ENCODE measurements at places on chromosomes 6 and 20.

DNA sequence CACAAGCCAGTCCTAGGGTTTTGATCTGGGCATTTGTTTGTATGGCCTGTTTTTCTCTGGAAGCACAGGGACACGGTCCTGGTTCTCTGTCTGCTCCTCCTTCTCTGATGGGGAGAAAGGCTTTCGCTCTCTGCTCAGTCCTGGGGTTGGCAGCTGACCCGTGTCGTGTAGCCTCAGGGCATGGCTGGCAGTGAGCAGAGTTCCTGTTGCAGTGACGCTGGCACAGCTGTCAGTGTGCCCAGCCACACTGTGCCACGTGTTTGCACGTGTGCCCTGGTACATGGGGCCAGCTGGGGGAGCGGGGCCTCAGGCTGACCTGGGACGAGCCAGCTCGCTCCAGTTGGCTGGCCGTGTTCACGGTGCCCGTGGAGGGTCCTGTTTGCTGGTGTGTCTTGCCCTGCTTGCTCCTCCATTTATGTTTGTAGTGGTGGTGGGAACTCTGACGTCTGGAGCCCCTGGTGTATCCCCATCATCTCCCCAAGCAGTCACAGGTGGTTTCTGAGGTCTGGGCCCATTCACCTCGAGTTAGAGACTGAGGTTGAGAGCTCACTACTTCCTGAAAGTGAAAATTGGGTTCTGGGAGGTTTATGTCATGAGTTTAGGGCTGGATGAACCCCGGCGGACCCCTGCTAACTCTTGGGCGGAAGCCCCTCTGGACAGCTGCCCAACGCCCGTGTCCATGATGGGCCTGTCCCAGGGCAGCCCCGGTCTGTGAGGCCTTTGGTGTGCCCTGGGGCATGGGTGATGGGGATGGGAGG is 10.2 kb upstream of the DNAJC5 start:
- DNase-seq: no peak

DNA sequence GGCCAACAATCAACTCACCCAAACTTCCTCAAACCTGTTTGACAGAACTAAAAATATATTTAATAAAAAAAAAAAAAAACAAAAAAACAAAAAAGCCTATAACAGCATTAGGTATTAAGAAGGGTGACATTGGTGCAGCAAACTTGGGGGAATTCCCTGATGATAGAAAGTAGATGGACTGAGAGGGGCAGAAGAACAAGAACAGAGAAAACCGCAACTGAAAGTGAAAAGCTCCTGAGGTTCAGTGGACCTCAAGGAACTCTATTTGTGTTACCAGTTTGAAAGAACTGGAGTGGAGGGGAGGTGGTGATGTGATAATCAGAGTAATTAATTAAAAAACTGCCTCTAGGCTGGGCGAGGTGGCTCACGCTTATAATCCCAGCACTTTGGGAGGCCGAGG is 53.8 kb downstream of the MACROD2 start:
- DNase-seq: no peak

- no peak for DNase-seq
These were observed 350.9 kb downstream of the SMOC2 start for GRCh38 chr6:168791917-168792316.

- no peak for DNase-seq
These were observed 340.4 kb downstream of the TPBG start for GRCh38 chr6:82704045-82704444.

- no peak for DNase-seq
These were observed 28.4 kb downstream of the LHFPL5 start for GRCh38 chr6:35833536-35833935.

DNA sequence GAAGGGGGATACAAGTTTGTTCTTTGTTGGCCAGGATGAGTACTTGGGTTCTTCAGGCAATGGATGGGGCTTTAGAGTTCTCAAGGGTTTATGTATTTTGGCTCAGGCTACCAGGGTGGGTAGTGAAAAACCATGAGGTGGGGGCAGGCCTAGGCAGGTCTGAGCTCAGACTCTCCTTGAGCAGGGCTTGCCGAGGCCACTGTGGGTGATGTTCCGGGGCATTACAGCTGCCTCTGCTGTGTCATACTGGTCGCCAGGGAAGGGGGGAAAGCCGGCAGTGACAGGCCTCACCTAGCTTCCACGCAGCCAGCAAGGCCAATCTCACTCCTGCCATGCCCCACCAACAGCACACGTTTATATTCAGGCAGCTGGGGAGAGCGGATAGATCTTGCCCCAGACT is 79.6 kb downstream of the BCKDHB start:
- no peak for DNase-seq

DNA sequence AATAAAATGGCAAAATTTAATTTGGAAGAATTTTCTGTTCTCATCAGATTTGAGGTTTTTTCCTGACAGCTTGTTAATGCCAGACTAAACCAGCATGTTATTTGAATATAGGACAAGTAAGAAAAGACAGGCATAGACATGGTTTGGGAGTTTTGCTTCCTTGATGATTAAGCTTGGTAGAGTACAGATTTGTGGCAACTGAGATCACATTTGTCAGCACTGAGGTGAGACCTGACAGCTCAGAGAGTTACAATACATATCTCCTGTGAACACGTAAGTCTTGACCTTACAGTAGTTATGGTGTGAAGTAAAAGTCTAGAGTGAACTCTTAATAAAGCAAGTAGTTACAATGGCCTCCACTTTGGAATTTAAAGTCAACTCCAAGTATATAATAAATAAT is 34.5 kb downstream of the CENPW start:
- DNase-seq: no peak

GRCh38 chr6:105836379-105836778 is 249.8 kb upstream of the PRDM1 start:
- no peak for DNase-seq

- DNase-seq: no peak
These were observed 126.7 kb upstream of the MLIP start for GRCh38 chr6:53984581-53984980.

DNA sequence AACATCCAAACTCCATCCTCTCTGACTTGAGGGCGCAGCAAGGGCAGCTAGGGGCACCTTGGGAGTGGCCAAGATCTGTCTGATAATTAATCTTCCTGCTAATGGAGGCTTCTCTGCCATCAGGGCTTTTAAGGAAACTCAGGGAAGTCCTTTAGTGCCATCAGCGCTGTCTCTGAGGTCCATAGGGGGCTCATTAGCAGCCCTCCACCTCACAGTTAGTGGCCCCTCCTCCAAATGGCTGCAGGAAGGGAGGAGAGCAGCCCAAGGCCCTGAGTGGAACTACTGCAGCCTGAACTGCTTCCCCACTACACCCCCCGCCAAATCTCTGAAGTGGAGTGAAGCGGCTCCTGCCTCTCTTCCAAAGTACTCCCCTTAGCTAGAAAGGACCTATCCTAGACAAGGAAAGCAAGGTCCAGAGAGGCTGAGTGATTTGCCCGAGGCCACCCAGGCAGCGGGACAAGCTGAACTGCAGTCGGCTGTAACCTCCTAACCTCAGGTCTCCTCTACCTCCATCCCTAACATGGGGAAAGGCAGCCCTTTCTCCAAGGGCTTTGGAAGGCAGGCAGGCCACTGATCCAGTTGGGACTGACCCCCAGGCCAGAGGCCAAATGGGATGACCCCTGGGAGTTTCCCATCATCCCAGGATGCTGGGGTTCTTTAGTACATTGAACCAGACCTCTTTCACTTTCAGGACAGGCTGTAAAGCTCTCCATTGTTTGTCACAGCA is 39.5 kb upstream of the ZFAND3 start:
- DNase-seq: no peak

DNA sequence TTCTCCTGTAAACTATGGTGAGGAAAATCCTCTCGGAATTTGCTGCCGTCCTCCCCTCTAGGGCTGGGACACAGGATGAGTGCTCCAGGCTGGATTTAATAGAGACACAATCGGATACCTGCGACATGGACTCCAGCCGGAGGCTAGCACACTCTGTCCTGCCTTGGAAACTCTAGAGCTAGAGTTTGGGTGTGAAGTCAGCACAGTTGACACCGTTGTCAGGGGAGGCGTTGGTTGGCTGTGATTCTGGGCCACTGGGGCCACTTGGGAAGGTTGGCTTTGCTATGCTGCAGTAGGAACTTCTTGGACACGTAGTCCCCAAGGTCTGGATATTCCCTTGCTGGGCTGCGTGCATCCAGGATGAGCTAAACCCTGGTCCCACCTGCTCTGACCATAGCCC is 169.4 kb downstream of the NRN1 start:
- DNase-seq: no peak

DNA sequence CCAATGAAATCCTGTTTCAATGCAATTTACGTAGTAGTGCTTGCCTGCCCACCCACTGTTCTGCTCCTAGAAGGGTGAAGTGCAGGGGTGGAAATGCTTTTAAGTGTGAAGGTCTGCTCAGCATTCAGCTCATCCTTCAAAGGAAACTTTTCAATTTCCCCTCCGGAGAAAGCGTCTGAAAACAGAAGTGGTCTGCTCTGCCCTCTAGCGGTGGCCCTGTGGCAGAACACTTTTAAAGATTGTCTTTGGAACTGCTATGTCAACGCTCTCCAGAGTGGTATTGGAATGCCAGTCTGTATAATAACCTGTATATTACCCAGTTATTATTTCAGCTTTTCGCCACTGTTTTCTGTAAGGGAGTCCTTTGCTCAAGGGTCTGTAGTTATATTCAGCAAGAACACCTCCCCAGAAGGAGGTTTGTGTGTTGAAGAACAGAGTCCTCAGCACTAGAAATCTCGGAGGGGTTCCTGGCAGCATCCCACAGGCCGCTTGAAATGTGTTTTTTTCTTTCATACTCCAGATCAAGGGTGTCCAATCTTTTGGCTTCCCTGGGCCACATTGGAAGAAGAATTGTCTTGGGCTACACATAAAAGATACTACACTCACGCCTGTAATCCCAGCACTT is 63.1 kb upstream of the KLHL31 start:
- peak; percentile 36 for DNase-seq

GRCh38 chr6:157728183-157728881 is 94.7 kb upstream of the SNX9 start:
- DNase-seq: peak; percentile 89

DNA sequence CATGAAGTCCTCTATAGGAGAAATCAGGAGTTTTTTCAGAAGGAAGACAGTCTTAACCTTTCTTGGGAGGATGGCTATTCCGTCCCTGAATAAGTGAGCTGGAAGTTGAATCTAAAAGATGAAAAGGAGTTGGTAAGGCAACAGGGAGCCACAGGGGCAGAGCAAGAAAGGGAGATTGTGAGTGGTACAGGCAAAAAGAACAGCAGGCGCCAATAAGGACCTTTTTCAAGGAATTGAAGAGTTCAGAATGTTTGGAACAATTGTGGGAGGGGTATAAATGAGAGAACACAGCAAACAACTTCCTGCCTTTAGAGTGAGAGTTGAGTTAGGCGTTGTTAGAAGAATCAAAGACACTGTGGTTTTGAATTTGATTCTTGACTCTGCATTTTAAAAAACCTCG is 1003.7 kb downstream of the EPHA7 start:
- no peak for DNase-seq

DNA sequence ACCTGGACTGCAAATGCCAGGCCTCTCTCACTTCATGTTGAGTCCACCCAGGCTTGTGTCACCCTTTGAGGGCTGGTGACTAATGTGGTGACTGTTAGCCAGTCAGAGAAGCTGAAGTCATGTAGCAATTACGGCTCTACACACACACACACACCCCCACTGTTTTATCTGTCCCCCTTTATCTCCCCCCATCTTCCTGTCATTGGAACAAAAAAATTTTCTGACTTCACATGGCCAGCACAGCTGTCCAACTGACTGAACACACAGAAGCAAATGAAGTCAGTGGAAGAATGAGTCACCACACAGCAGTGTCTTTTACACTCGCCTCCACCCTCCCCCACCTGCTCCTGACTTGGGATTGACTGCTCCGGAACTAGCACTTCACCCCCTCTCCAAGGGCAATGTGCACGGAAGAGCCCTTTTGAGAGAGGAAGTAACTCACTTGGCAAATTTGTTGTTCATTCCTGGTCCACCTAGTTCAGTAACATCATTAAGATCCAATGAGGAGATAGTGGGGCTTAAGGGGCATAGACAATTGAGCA is 198.0 kb downstream of the RNF144B start:
- peak; percentile 90 for DNase-seq

GRCh38 chr6:161242779-161243693 is 30.8 kb downstream of the AGPAT4 start:
- no peak for DNase-seq

DNA sequence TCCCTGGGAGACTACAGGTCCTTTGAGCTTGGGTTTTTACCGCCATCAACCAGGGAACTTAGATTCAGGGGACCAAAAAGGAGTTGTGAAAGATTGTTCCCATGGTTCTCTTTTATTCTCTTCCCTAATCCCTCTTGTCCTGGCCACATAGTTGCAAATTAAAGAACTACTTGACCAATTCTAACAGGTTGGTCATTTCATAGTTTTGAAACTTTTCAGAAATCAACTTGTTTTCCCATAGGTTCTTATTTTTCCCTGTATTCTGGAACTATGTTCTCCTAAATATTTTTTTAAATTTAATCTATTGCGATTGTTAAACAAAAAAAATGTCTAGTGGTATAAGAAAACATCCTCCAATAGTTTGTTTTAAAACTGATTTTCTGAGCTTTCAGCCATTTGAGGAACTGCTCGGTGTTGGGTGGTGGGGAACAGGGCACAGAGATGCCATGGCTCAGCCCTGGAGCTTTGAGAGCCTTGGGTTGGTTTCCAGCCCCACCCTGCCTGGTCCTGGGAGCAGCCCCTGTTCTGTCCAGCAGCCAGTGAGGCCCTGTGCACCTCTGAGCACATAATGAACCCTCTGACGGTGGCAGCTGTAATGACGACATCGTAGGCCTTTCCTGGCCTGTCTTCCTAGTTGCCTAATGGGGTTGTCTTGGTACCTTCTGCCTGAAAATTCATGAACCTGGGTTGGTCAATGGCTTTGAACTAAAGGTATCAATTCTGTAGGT is 53.5 kb downstream of the TBC1D7 start:
- DNase-seq: no peak

GRCh38 chr6:69775941-69776340 is 20.9 kb downstream of the LMBRD1 start:
- no peak for DNase-seq

Data from SW480 (cell line).